Fibroblast of pulmonary artery (primary cell): ENCODE measurements at places on chromosomes 13 and 19.

- no peak for DNase-seq
These were observed 236.8 kb upstream of the SERP2 start for GRCh38 chr13:44136696-44137268.

DNA sequence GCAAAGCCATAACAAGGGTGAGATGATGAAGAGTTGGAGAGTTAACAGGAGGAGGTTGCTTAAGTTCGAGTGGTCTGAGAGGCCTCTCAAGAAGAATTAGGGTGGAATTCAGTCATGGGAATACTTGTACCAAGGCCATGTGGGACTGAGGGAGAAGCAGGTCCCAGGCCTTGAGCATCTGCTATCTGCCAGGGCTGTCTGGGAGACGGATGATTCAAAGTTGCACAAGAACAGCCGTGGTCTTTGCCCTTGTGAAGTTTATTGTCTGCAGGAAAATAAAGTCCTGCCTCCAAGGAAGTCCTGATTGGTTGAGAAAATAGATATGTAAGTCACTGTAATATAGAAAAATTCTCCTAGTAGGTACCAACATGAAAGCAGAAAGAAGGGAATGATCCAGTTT, 178.8 kb upstream of the RFC3 start:
- DNase-seq = peak; percentile 92

GRCh38 chr13:45120967-45121831, 889 bp downstream of the GTF2F2 start:
- peak; percentile 46 for DNase-seq

DNA sequence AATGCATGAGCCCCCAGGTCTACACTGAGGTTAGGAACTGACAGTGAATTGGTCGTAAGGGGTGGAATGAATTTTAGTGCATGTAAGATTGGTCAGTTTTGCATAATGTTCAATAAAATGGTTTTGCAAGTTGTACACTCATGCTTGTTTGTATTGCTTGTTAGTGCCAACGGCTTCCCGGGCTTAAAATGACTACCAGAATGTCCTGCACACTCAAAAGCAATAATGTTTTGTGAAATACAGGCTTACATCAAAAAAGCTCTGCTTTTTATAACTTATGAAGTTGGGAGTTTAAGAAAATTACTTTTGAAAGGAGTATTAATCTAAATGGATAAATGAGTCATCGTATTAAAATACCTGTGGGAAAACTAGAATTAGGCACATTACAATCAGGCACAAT, 112.9 kb downstream of the GPC6 start:
- DNase-seq = no peak

DNA sequence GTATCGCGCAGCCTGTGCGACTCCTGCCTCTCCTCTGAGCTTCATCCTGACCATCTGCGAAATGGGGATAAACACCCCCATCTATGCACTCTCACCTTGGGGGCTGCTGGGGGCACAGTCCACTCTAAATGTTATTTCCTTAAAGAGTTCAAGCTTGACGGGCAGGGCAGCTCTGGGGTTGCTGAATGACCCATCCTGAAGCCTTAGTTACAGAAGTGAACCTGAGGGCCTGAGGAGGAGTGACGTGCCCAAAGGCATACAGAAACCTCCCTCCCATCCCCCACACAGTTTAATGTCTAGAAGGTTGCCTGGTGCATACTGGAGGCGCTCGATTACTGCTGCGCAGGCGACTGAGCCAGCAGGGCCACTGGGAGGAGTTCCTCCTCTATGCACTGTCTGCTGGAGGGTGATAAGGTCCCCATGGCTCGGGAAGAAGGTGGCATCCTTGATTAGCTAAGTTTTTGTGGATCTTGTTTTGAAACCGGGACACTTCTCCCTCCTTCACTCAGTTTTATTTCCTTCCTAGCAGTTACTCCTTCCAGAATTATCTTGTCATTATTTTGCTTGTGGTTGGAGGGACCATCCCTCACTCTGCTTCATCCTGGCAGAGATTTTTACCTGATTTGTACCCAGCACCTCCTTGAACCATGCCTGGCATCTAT, 572 bp upstream of the FKBP8 start:
- DNase-seq = peak; percentile 67

DNA sequence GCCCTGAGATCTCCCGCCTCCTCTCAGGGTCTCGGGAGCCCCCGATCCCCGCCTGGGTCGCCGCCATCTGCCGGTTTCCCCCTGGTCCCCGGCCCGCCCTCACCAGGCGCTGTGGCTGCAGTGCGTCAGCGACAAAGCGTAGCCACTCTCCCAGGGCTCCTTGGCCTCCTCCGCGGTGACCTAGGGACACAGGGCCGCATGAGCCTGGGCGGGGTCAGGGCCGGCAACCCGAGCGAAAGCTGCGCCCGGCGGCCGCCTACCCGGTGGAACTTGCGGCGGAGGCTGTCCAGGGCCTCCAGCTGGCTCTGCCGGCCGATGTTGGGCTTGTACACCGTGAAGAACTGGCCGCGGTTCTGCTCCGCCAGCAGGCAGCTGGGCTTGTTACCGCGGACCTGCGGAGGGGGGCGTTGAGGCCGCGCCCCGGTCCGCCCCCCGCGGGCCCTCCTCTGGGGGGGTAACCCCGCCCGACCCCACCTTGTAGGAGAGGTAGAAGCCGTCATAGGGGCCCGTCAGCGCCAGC, 5.3 kb downstream of the GPX4 start:
- no peak for DNase-seq

DNA sequence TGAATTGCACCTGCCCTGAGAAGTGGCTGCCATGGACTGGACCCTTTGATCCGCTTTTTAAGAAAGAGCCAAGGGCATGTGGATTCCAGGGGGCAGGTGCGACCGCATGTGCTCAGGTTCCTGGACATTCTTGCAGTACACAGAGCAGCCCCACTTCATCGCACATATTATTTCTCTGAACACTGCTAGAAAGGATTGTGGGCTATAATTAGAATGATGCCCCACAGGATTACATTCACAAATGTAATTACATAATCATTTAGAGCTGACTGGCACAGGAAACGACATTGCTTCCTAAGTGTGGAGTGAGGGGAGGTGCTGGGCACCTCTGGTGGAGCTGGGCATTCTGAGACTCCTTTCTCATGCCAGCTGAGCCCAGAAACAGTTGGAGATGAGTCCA, 37.5 kb upstream of the VSTM2B start:
- DNase-seq = no peak

DNA sequence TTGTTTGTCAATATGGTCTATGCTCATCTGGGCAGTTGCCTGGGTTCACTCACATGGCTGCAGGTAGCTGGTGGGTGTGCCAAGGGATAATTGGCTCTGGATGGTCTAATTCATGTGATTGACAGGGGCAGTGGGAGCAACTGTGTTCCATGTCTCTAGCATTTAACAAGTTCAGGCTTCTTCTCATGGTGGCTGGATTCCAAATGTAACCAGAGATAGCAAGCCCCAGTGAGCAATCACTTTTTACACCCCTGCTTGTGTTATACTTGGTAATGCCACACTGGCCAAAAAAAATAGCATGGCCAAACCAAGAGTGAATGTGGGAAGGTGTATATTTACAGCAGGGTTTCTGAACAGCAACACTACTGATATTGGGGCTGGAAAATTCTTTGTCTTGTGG, 89.6 kb upstream of the TNFSF11 start:
- peak; percentile 18 for DNase-seq

GRCh38 chr13:41582027-41582463, 124.7 kb downstream of the RGCC start:
- DNase-seq = no peak

- no peak for DNase-seq
These were observed 693.1 kb upstream of the SLC10A2 start for GRCh38 chr13:103759361-103759760.

DNA sequence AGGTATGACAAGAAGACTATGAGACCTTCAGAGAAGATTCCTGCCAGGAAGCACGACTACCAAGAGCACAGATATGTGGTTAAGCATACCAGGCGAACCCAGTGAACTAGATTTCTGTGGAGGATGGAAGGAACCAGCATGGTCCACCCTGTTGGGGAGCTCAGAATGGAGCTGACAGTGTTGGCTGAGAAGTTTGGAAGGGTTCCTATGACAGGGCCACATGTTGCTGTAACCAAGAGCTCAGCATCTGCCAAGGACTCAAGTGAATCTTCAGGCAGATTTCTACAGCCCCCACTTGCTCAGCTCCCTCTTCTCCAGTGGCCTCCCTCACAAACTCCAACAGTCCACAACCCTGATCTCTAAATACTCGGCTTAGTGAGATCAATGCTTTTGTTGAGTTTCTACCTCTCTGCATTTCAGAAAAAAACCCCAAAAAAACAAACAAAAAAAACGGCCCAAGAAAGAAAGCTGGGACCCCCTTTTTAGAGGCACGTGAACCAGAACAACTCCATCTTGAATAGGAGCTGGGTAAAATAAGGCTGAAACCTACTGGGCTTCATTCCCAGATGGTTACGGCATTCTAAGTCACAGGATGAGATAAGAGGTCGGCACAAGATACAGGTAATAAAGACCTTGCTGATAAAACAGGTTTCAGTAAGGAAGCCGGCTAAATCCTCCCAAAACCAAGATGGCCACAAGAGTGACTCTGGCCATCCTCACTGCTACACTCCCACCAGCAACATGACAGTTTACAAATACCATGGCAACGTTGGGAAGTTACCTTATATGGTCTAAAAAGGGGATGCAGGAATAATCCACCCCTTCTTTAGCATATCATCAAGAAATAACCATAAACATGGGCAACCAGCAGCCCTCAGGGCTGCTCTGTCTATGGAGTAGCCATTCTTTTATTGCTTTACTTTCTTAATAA, 691.1 kb downstream of the UQCRFS1 start:
- DNase-seq = no peak

- no peak for DNase-seq
These were observed 1874.1 kb upstream of the PRR20A start for GRCh38 chr13:55266644-55267043.

GRCh38 chr19:33866696-33867095, 70.0 kb downstream of the KCTD15 start:
- DNase-seq = no peak

- DNase-seq = no peak
These were observed 392.5 kb upstream of the DACH1 start for GRCh38 chr13:72259528-72259927.

DNA sequence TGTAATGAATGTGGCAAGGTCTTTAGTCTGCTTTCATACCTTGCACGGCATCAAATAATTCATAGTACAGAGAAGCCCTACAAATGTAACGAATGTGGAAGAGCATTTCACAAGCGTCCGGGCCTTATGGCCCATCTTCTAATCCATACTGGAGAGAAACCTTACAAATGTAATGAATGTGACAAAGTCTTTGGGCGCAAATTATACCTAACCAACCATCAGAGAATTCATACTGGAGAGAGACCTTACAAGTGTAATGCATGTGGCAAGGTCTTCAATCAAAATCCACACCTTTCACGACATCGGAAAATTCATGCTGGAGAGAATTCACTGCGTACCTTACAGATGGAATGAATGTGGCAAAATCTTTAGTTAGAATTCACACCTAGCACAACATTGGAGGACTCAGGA, 3.3 kb upstream of the ZNF880 start:
- no peak for DNase-seq
